ENCODE measurements at places on chromosomes 6 and 20.

DNA sequence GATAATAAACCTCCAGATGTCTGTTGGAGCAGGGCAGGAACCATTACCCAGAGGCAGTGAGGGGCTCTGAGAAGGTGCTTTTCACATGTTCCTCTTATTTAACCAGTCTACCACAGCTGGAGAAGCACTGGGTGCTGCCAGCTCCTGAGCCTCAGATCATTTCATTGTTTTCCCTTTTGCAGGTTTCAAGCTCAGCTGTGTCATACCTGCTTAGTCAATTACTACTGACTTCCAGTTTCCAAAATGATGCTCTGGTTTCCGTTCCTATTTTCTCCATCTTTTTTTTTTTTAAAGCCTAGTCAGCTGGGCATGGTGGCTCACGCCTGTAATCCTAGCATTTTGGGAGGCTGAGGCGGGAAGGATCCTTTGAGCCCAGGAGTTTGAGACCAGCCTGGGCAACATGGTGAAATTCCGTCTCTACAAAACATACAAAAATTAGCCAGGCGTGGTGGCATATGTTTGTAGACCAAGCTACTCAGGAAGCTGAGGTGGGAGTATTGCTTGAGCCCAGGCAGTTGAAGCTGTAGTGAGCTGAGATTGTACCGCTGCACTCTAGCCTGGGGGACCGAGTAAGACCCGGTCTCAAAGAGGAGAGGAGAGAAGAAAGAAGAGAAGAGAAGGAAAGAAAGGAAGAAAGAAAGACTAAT lies 6.7 kb downstream of the FLOT1 start:
- H3K27me3 ChIP-seq = no peaks in the 10 kb centered on the region
- H3K4me1 ChIP-seq = peaks cover 51% of the 10 kb centered on the region
- no peak for DNase-seq

GRCh38 chr6:14861491-14861943 lies 384.4 kb upstream of the JARID2 start:
- H3K4me1 ChIP-seq = no peaks in the 10 kb centered on the region
- no peak for DNase-seq
- no peaks in the 10 kb centered on the region for H3K27me3 ChIP-seq
- H3K36me3 ChIP-seq = no peaks in the 10 kb centered on the region
- no peak overlapping the region for H3K4me3 ChIP-seq

GRCh38 chr6:165600606-165601005 lies 62.4 kb downstream of the PDE10A start:
- H3K4me1 ChIP-seq = peaks cover 3% of the 10 kb centered on the region
- no peaks in the 10 kb centered on the region for H3K27me3 ChIP-seq
- DNase-seq = no peak
- no peak overlapping the region for H3K27ac ChIP-seq

DNA sequence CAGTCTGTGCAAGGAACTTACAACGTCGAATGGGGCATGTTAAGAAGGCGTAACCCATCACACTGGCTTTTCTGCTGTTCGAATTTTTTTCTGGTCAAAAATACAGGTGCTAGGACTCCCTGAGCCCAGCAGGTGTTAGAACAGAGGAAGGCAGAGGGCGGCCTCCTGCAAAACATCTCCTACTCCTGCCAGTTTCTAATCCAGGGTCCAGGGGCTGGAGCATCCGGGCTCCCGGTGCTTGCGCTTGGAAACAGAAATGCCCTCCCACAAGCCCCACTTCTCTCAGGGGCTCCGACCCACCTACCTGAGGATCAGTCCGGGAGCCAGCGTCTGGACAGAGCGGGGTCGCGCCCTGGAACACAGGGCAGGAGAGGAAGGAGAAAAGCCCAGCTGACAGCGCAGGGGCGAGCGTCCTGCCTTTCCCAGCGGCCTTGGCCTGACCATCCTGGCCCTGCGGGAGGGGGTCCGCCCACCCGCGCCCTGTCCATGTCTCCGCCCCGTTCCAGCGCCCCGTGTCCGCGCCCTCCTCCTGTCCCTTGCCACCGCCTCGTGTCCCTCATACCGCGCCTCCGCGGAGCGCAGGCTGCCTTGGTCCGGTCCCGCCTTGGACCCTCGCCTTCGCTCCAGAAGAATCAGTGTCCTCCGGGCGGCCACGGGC lies 14.8 kb upstream of the LPA start:
- H3K27ac ChIP-seq = no peak overlapping the region
- no peak overlapping the region for H3K4me3 ChIP-seq
- no peaks in the 10 kb centered on the region for H3K36me3 ChIP-seq
- no peak for DNase-seq

DNA sequence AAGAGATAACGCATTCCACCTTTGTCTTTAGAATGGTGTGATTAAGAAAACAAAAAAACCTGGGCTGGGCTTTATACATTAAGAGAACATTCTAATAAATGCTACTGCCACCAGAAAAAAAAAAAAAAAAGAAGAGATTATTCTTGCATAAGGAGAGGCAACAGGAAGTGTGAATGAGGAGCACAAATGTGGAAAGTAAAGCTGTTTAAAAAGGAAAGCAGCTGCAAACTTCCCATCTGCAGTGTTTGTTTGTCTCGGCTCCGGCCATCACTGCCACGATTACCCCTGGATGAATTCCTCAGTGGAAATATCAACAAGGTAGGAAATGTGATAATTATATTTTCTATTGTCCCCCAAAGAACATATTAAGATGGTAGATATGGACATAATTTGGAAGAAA lies 223.9 kb downstream of the PHF3 start:
- no peaks in the 10 kb centered on the region for H3K4me1 ChIP-seq
- no peak for DNase-seq
- H3K4me3 ChIP-seq = no peak overlapping the region
- H3K27me3 ChIP-seq = no peaks in the 10 kb centered on the region
- H3K36me3 ChIP-seq = no peaks in the 10 kb centered on the region

DNA sequence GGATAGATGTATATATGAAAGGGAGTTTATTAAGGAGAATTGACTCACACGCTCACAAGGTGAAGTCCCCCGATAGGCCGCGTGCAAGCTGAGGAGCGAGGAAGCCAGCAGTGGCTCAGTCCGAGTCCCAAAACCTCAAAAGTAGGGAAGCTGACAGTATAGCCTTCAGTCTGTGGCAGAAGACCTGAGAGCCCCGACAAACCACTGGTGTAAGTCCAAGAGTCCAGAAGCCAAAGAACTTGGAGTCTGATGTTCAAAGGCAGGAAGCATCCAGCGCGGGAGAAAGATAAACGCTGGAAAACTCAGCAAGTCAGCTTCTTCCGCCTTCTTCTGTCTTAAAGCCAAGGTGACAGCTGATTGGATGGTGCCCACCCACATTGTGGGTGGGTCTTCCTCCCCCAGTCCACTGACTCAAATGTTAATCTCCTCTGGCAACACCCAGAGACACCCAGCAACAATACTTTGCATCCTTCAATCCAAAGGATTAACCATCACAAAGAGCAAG lies 102.6 kb upstream of the GJE1 start:
- no peak overlapping the region for H3K27ac ChIP-seq
- H3K4me1 ChIP-seq = no peaks in the 10 kb centered on the region
- no peak overlapping the region for H3K4me3 ChIP-seq
- no peaks in the 10 kb centered on the region for H3K27me3 ChIP-seq
- H3K36me3 ChIP-seq = no peaks in the 10 kb centered on the region

GRCh38 chr6:6624269-6624990 lies 35.9 kb downstream of the LY86 start:
- H3K4me1 ChIP-seq = peaks cover 5% of the 10 kb centered on the region
- H3K27ac ChIP-seq = no peak overlapping the region
- H3K27me3 ChIP-seq = no peaks in the 10 kb centered on the region
- DNase-seq = no peak
- no peak overlapping the region for H3K4me3 ChIP-seq

DNA sequence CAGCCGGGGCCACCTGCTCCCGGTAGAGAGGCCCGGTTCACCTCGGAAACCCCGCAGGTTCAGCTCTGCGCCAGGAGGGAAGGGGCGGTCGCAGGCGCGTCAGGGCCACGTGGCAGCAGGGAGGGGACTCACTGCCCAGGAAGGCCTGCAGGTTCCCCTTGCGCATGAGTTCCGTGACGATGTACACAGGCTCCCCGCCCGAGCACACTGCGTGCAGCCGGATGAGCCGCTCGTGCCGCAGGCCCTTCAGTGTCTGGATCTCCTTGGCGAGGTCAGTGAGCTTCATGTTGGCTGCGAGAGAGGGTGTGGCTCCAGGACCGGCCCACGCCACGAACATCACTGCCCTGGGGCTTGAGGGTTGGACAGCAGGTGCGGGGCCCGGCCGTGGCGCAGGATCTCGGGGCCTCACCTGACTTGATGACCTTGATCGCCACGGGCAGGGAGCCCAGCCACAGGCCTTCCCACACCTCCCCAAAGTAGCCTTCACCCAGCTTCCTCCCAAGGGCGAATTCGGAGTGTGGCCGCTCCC lies 4.9 kb upstream of the PTK6 start:
- H3K27me3 ChIP-seq = peaks cover 2% of the 10 kb centered on the region
- H3K27ac ChIP-seq = no peak overlapping the region
- DNase-seq = no peak

DNA sequence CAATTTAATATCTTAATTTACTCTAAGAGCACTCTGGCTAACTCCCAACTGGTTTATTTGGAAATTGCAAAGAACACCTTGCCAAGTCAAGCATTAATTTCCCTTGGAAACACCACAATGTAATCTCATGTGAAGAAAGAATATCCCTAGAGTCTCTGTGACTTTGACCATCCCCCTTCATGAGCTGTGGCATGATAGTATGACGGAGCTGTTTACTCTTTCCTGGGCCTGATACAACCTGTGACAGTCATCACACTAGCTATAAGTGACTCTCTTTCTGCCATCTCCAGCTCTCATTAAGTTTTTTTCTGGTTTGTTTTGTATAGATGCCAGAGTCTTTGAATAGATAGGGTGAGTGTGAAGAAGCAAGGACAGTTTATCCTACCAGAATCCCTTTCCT lies 470.3 kb upstream of the JARID2 start:
- H3K4me1 ChIP-seq = peaks cover 5% of the 10 kb centered on the region
- H3K27me3 ChIP-seq = no peaks in the 10 kb centered on the region
- H3K4me3 ChIP-seq = no peak overlapping the region
- H3K27ac ChIP-seq = no peak overlapping the region
- no peak for DNase-seq

DNA sequence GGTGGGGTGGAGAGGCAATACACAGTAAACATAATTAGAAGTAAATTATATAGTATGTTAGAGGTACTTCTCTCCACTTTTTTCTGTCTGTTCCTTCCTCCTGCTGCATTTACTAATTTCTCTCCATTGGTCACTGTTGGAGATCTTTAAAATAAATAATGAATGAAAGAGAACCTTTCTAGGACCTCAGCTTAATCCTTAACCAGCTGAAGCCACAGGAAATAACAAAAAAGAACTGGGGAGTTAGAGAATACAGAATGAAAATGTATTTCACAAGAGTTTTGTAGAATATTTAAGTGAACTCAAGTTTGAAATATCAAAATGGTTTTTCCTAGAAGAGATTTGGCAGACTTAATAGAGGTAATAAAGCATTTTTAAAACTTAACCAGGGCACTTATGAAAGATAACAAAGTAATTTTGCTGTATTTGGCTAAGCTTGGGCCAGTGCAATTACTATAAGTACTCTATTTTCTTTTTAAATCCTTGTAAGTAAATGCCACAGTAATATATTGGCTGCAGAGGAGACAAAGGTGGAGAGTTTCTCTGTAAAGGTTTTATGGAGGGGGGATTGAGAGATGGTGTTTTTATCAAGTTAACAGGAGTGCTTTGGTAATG lies 405.0 kb downstream of the CDKAL1 start:
- DNase-seq = no peak
- no peaks in the 10 kb centered on the region for H3K27me3 ChIP-seq
- no peak overlapping the region for H3K4me3 ChIP-seq

DNA sequence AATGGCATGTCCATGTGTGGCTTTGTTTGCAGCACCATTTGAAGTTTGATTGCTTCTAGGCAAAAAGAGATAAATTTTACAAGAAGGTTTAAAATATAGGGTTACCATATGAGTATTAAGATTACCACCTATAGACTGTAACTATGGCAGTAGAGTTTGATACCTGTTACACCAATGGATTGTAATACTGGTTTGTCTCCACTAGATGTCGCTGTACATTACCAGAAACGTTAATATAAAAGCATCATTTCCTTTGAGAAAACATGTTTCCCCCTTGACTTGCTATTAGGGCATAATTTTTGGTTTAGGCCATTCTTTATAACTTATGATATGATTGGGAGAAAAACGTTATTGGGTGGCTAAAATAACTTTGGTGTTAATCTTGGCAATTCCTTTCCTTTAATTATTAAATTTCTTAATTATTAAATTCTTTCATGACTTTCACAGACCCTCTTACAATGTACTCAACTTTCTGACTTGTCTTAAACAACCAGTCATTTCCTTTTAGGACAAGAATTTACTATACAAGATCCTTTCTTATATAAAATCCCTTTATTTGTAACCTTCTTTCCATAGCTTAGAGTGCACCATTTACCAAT lies 42.8 kb downstream of the HLA-DPB1 start:
- H3K4me1 ChIP-seq = peaks cover 2% of the 10 kb centered on the region
- DNase-seq = no peak
- H3K27me3 ChIP-seq = peaks cover 19% of the 10 kb centered on the region
- H3K4me3 ChIP-seq = no peak overlapping the region
- no peaks in the 10 kb centered on the region for H3K36me3 ChIP-seq
- H3K27ac ChIP-seq = no peak overlapping the region

DNA sequence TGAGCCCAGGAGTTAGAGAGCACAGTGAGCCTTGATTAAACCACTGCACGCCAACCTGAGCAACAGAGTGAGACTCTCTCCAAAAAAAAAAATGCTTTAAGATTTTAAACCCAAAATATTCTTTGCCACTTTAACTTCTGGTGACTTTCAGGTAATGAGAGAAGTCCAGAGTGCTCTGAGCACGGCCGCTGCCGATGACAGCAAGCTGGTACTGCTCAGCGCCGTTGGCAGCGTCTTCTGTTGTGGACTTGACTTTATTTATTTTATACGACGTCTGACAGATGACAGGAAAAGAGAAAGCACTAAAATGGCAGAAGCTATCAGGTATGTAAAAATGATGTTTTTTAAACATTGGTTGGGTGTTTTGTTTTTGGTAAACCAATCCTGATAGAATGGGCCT lies 66.4 kb downstream of the RPP40 start:
- peaks cover 14% of the 10 kb centered on the region for H3K36me3 ChIP-seq
- H3K4me1 ChIP-seq = peaks cover 20% of the 10 kb centered on the region
- H3K27ac ChIP-seq = no peak overlapping the region
- no peaks in the 10 kb centered on the region for H3K27me3 ChIP-seq
- H3K4me3 ChIP-seq = no peak overlapping the region

- DNase-seq = peak; percentile 48
- H3K4me1 ChIP-seq = peaks cover 35% of the 10 kb centered on the region
- no peak overlapping the region for H3K4me3 ChIP-seq
- H3K36me3 ChIP-seq = no peaks in the 10 kb centered on the region
- H3K27ac ChIP-seq = no peak overlapping the region
These were observed 15.9 kb downstream of the OSBPL2 start for GRCh38 chr20:62254021-62254724.

DNA sequence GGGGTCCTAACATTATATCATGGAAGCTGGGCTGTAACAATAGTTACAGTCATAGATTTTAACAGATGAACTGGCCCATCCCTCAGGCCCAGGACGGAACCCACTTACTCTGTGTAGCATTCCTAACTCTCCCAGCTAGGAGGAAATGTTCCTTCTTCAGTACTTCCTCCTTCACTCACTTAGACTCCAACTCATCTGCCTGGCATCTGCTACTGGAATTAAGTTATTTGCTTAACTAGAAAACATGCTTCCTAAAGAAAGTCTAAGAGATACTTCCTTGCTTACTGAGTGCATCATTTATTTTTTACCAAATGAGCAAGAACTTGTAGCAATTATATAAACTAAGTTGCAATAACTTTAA lies 20.5 kb downstream of the GCLC start:
- no peaks in the 10 kb centered on the region for H3K27me3 ChIP-seq
- peaks cover 21% of the 10 kb centered on the region for H3K4me1 ChIP-seq
- DNase-seq = no peak
